Stimulated activated CD4-positive, alpha-beta T cell treated with anti-CD3 and anti-CD28 coated beads, Interleukin-12 subunit alpha, Interleukin-12 subunit beta, amount 100 ng/mL, for 24 hours (primary cell): ENCODE measurements at places on chromosomes 2 and 18.

DNA sequence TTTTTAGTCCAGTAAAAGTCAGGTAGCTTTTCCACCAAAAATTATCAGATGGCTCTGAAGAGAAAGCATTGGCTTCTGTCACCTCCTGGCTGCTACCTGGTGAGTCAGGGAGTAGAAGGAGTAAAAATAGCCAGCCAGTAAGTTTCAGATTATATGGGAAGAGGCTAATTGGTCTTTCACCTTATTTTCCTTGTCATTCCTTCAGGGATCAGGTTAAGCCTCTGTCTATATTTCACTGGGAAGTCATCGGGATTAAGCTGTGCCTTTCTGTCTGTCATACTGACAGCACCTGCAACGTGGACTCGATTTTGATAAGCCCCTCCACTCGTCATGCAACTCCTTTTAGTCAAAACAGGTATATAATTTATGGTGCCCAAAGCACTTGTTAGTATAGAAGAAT lies 380.7 kb upstream of the CELF4 start:
- no peak for DNase-seq

DNA sequence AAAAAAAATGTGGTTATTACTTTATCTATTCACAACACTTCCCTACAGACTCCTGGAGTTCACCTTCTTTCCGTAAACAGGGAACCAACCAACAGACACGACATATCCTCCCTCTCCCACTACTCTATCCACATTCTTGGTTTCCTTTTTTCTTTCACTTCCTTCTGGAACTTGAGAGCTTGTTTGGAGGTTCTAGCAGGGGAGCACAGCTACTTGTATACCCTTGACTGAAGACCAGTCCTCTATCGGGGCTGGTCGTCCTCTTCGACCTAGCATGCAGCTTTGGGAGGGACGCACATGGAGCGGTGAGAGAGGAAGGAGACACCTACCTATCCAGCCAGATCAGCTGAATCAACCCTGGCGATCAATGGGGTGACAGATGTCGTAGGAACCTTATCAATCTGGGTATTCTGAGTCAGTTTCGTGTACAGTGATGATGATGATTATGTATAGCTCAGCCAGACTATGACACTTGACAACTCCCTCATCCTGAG lies 43.5 kb upstream of the MSH2 start:
- DNase-seq = no peak

DNA sequence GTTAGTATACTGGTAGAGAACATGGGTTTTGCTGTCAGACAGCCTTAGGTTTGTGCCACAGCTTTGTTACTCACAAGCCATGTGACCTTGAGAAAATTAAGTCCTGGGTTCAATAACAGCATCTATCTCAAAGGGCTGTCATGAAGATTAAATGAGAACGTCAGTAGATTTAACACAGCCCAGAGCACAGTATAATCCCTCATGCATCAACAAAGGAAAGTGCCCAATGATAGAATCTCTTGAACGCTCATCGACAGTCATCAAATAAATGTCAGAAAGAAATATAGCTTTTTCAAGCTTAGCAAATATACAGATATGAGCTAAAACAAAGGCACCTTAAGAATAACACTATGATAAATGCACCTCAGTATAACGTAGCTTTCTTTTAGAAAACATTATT lies 22.3 kb downstream of the CUL3 start:
- no peak for DNase-seq

DNA sequence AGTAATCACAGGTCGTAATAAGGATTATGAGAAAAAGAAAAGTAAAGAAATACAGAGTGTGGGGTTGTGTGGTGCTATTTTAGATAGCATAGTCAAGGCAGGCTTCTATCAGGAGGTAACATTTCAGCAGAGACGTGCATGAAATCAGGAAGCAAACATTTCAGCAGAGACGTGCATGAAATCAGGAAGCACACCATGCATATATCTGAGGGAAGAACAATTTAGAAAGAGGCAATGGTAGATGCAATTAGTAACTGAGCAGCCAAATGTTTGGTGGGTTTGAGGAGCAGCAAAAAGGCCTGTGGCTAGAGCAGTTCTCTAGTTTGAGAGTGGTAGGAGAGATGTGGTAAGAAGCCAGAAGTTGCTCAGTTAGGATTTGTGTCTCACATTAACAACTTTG lies 713.7 kb downstream of the ADCYAP1 start:
- DNase-seq = no peak

DNA sequence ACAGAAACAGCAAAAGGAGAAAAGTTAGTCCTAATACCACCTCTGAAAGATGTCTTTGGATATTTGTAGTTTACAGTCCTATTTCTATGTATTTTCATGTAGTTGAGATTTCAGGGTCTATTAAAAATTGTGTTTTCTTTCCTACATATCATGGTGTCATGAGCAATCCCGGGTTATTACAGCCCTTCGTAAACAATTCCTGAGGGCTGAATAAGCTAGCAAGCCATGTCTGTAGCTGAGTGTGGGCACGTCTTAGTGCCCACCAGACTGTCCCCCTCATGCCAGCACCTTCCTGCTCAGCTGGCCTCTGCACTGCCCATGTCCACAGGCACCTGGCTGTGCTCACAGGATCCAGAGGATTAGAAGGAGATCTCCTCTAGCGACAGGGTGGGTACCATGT lies 60.6 kb downstream of the CTIF start:
- no peak for DNase-seq

DNA sequence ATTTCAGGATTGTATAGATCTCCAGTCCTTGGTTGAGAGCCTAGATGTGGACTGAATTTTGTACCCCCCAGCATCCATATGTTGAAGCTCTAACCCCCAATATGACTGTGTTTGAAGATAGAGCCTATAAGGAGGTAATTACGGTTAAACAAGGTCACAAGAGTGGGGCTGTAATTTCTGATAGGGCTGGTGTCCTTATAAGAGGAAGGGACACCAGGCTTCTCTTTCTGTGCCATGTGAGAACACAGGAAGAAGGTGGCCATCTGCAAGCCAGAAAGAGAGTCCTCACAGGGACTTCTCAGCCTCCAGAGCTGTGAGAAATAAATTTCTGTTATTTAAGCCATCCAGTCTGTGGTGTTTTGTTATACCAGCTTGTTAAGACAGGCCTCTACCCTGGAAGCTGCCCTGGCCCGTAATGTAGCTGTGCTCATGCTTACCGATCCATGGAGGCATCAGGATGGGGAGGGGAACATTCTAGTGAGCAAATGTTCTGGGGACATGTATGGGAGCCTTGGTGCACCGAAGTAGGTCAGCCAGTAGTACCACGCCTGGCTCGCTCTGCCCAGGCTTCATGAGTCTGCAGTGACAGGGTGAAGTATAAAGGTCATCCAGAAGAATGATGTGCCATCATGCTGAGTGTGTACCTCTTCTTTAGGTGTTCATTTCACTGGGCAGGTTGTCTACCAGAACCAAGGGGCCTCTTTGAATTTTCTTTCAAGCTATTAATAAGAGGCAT lies 16.1 kb downstream of the RASGRP3 start:
- DNase-seq = no peak
